Stimulated activated CD8-positive, alpha-beta memory T cell treated with anti-CD3 and anti-CD28 coated beads, Interleukin-4, amount 100 ng/mL, for 1 hour (primary cell): ENCODE measurements at places on chromosomes 1 and 21.

- no peak for DNase-seq
These were observed 67.9 kb downstream of the TBX15 start for GRCh38 chr1:118920124-118920717.

GRCh38 chr1:112589766-112590165 is 29.2 kb downstream of the ST7L start:
- DNase-seq: no peak

DNA sequence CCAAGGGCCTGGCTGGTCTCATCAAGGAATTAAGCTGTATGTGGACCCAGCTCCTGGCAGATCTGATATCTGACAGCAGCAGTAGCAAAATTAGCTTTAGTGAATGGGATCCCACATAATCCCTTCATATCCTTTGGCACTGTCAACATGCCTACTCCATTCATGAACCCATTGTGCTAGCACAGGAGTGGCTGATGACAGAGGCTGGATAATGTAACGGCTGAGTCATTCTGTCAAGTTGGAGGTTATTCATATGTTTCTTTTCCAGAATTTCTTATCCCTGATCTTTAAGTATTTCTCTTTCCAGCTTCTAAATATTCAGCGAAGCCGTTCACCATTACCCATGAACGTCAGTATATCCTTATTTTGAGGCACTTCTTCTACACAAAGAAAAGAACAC is 84.3 kb downstream of the EXTL2 start:
- no peak for DNase-seq

GRCh38 chr1:43908858-43909257 is 24.7 kb upstream of the ARTN start:
- DNase-seq: no peak

- no peak for DNase-seq
These were observed 170.3 kb downstream of the ZC3H11B start for GRCh38 chr1:219442611-219443061.
